SHP77 treated with DMSO at 0.1 percent for 48 hours (cell line): ENCODE measurements at places on chromosomes 3 and 15.

DNA sequence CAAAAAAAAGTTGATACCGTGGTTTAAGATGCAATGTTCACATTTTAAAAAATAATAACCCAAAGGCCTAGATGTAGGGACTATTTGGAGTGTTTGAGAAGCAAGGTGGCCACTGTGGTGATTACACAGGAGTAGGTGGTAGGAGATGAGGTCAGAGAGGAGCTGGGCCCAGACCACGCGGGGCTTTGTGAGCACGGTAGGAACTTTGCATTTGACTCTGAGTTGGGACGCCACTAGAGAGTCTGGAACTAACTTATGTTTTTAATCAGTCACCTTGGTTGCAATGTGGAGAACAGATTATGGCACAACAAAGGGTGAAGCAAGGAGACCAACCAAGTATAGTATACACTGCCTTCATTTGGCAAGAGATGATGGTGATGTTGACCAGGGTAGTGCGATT is 351.7 kb downstream of the MECOM start:
- no peak for DNase-seq

GRCh38 chr15:75721923-75722870 is 9.5 kb upstream of the CSPG4 start:
- no peak for DNase-seq

DNA sequence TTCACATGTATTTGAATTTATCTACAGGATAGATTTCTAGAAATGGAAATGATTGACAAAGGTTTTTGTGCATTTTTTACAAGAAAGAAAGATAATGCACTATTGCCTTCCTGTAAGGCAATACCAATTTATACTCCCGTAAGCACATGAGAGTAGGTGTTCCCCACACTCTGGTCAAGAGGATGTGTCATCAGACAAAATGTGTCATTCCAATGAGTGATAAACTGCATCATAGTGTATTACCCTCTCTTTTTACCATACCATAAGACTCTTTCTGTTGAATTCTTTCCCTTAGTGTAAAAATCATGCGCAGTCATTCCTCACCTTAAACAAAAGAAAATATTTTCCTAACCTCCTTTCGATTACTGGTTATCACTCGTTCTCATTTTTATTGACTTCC is 251.0 kb downstream of the ROBO1 start:
- no peak for DNase-seq

DNA sequence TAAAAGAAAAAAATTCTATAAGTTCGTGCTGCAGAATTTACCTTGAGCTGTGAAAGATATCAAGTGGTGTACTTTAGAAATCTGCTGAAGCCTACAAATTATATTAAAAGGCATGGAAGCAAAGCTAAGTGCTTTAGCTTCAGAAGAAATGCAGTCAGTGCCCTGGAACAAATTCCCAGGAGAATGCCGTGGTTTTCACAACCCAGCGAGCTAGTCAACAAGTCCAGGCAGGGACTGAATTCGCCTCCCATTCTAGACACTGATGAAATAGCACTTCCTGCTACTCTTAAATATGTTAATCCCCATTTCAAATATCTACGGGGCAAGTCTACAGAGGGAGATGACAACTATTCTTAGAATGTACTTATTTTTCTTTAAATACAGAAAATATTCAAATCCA is 326.4 kb upstream of the IGF1R start:
- DNase-seq, result no peak

DNA sequence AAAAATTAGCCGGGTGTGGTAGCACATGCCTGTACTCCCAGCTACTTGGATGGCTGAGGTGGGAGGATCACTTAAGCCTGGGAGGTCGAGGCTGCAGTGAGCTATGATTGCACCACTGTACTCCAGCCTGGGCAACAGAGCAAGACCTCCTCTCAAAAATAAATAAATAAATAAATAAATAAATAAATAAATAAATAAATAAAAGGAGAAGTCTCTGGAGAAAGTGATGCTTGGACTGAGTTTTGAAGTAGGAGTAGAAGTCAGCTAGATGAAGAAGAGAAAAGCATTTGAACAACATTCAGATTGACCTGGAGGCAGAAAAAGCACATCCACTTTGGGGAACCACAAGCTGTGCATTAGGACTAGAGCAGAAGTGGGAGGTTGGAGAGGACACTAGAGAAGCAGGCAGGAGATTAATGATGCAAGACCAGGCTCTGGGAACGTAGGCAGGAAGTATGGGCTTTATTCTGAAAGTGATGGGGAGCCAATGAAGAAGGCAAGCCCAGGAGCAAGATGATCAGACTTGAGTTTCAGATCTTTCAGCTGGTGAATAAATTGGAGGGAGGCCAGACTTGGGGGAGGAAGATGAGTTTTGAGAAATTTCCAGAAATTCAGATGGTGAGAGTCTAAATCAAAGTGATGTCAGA is 48.7 kb downstream of the KLHL6 start:
- DNase-seq, result no peak

GRCh38 chr3:25144430-25144829 is 283.6 kb upstream of the RARB start:
- no peak for DNase-seq

DNA sequence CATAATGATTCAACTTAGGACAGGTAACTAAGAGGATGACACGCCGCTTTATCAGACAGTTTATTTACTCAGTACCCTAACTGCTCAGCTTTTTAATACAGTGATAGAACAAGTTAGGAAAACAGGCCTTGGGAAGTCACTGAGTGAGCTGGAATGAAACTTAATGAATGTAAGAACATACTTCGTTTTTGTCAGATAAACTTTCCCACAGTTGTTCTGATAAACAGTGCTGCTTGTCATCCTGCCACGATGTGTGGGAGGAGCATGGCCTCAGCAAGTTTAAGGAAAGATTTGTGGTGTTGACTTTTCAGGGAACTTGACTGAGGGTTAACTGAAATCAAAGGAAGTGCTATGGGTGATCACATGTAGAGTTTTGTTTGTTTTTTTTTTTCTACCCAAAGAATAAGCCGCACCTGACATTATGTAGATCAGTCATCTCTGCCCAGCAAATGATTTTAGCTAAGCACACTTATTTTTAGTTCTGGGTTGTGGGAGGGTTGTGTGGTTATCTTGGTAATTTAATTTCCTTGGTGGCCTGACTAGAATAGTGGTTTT is 5.6 kb upstream of the P2RY14 start:
- DNase-seq, result no peak

DNA sequence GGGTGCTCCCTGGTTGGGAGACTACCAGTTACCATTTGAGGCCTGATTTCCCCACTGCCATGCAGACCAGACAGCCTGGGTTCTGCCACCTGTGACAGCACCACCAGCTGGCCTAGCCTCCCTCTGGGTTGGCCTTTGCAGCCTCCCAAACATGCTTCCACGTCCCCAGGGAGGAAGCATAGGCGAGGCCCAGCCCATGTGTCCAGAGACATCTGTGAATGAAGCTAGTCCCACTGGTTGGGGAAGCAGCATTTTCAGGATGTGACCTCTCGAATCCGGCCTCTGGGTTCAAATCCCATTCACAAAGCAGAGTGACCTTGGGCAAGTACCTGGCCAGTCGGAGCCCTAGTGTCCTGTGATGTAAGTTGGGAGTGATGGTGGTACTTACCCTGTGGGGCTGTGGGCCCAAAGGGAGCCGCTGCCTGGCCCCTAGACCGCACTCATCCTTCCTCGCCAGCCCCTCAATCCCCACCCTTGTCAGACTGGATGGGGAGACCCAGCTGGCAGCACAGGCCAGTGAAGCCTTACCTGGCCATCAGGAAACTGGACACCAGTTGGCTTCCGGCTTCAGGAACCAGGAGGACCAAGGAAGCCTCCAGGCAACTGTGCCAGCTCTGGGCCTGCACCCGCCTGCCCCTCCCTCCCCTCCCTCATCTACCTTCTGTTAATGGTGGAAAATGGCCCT is 6.0 kb downstream of the KLF15 start:
- DNase-seq, result no peak

- no peak for DNase-seq
These were observed 71.1 kb upstream of the SLC24A5 start for GRCh38 chr15:48049736-48050135.

DNA sequence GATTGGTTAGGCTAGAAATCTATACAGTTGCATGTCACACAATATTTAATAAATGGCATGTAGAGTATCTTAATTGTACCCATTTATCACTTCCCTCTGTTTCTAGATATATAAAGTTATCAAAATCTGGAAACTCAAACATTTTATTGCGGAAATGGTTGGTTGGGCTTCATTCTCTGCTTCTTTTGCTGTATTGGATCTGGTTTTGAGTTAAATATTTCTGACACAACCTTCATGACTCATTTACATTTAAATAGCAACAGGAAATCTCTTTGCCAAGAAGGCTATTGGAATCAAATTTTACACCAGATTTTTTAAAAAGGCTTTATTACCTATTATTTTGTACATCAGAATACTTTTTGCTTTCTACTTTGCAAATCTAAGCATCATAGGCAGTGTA is 153.8 kb downstream of the EBLN2 start:
- DNase-seq, result no peak

- DNase-seq, result no peak
These were observed 128.4 kb upstream of the RAD18 start for GRCh38 chr3:9091486-9092235.

DNA sequence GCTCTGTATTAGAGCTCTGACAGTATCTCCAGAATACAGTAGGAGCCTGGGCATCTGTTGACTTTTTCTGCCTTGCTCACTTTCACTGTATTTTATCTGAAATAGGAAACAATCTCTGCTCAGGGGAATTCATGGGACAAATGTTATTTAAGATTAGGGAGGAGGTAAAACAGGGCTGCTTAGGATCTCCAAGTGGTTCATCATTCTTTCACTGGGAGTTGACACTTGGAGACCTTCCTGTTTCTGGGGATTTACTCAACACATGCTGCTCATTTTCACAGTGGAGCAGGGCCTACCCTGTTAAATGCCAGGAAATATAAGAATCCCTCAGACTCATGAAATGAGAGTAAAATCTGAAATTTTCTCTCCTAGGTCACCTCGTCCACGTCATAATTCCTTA is 185.5 kb downstream of the GAP43 start:
- no peak for DNase-seq

GRCh38 chr15:79341396-79341795 is 30.5 kb downstream of the TMED3 start:
- no peak for DNase-seq

GRCh38 chr3:42288385-42288784 is 22.4 kb upstream of the CCK start:
- DNase-seq, result no peak

- DNase-seq, result no peak
These were observed 1.9 kb downstream of the UQCRC1 start for GRCh38 chr3:48607519-48607918.

DNA sequence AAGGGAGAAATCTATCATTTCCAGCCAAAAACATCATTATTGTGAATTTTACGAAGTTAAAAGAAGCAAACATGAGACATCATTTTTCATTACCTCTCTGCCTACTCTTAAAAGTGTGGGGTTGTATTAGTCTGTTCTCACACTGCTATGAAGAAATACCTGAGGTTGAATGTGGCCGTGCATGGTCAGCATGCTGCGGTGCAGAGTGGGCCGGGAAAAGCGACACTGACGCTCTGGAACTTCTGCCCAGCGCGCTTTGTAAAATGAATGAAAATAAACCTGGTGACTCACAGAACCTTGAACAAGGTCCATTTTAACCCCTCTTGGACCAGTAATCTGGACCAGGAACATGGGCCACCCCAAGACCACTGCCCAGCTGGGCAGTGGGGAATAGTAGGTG is 31.0 kb upstream of the DNAJC13 start:
- DNase-seq, result no peak

DNA sequence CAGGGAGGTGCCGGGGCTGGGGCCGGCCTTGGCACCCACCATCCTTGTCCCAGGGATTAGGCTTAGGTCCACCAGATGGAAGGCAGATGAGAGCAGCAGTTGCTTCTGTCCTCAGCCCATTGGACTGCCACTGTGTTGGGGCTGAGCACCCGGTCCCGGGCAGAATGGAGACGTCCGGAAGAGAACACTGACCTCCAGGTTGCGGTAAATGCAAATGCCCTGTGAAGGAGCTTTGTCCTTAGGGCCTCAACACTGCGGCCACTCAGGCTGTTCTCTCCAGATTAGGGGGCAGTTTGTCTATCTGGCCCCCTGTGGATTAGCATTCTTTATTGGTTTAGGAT is at the start of gene SERINC4:
Gene SERINC4, minus strand, starts transcription at position 276 of the 341 bp plus-strand sequence. Its CDS starts 234 bp downstream, at position 42.
- no peak for DNase-seq

GRCh38 chr3:78703944-78704343 is 1063.9 kb downstream of the ROBO1 start:
- no peak for DNase-seq

DNA sequence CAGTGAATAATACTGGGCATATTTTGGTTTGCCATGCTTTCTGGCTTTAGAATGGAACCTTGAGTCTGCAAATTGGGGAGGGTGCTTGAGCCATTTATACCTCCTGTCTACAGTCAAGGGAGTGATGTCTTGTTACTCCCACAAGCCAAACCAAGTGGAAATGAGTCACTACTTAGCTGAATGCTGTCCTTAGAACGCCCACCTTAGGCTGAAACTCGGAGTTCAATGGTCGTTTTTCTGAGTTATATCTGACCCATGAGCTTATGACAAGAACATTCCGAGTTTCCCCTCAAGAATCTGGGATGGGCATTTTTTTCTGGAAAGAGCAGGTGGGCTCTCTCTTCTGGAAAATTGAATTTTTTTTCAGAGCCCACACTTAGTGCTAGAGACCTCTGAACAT is 17.4 kb upstream of the CLDN18 start:
- no peak for DNase-seq

- no peak for DNase-seq
These were observed 30.3 kb downstream of the DUSP7 start for GRCh38 chr3:52026041-52026440.

DNA sequence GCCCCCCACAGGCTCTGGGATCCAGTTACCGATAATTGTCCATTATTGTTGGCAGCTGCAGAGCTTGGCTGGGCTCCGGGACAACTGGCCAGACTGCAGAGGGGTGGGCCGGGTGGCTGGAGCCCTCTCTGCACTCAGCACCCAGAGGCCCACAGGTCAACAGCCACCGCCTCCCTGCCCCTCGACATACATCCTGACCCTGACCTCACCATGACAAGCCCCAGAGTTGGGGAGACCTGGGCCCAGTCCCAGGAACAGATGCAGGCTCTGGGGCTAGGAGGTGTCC is 22.4 kb downstream of the PTH1R start:
- no peak for DNase-seq

GRCh38 chr3:158405507-158405906 is 165.5 kb upstream of the MLF1 start:
- no peak for DNase-seq

DNA sequence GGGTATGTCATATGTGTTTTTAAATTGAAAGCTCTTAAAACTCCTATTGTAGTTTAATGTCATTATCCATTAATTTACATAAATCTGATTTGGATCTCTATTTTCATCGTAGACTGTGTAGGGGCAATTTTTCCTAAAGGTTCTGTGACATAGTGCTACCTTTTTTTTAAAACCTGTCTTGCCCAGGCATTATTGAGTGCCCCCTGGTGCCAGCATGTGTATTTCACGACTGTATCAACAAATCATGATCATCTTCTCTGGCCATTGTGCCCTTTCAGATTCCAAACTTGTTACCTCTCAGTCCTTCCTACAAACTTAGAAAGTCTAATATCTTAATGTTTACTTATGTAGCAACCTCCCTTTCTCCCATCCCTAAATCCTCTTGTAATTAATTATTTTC is 97.2 kb upstream of the FLNB start:
- DNase-seq, result no peak

- DNase-seq, result no peak
These were observed 30.4 kb downstream of the PSTPIP1 start for GRCh38 chr15:77025083-77025901.

GRCh38 chr3:11128682-11129632 is 25.3 kb upstream of the HRH1 start:
- no peak for DNase-seq

- DNase-seq, result no peak
These were observed 287.5 kb downstream of the ZPLD1 start for GRCh38 chr3:102722317-102722716.
